ENCODE measurements at places on chromosomes 4 and X. TPM values are rescaled to one million over a fixed set of nuclear protein-coding genes. Genes with fewer than 3 reads are reported as not detected.

SLC6A8 gene
- 1.4 TPM for polyA plus RNA-seq

MAGED4 gene
- not detected for polyA plus RNA-seq

SMS gene
- polyA plus RNA-seq: 70.8 TPM

EVC2 gene
- 0.08 TPM for polyA plus RNA-seq

FGFBP1 gene
- polyA plus RNA-seq: not detected

RNF175 gene
- polyA plus RNA-seq: 0.91 TPM

CXCL6 gene
- polyA plus RNA-seq: not detected

NPFFR2 gene
- polyA plus RNA-seq: not detected

TLR7 gene
- polyA plus RNA-seq: 23.0 TPM

HELT gene
- polyA plus RNA-seq: not detected

PRRG3 gene
- not detected for polyA plus RNA-seq

RS1 gene
- not detected for polyA plus RNA-seq

TRIML2 gene
- not detected for polyA plus RNA-seq

FGB gene
- polyA plus RNA-seq: not detected

FDCSP gene
- not detected for polyA plus RNA-seq

IL2 gene
- polyA plus RNA-seq: not detected

HSFX4 gene
- not detected for polyA plus RNA-seq

RTL5 gene
- polyA plus RNA-seq: 0.59 TPM

Data from CD14-positive monocyte (primary cell).